Ovary (tissue), 10 donors: ENCODE measurements at places on chromosomes 4 and X. TPM values are rescaled to one million over a fixed set of nuclear protein-coding genes. Genes with fewer than 3 reads are reported as not detected.

- DNase-seq: no peak
Observed at GRCh38 chr4:110049951-110050925, 137.6 kb downstream of the EGF start.

Gene LRP2BP
- total RNA-seq: 3.7 TPM

DNA sequence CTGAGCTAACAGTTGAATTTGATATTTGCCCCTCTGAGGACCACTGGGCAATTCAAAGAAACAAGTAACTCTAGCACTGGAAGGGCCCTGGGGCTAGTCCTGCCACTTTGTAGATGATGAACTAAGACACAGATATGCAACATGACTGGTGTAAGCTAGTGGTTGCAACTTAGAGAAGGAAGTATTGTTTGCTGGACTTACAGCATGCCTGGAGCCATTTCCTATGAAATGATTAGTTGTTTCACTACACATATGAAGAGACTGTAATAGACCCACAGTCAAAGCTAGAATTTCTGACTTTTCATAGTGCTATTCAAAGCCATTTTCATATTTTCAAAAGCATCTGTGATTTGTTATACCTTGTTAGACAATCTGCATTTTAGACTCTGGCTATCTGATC lies 96.2 kb downstream of the TSPAN7 start:
- no peak for DNase-seq

Gene RTL3
- total RNA-seq: not detected

DNA sequence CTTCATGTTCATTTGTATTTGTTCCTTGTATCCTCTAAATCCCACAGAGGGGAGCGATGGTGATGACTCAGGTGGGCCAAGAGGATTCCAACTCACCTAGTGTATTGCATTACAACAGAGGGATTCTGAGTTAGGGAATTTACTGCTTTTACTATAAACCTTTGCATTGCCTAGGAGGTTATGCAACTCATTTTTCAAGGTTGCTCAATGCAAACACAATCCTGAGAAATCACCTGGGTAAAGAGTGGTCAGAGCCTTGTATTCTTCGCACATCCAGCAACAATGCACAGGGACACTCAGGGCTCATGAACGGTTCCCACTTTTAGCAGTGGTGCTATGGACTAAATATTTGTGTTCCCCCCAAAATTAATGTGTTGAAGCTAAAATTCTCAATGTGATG lies 28.6 kb upstream of the LSM6 start:
- DNase-seq: no peak

Gene PAGE1
- total RNA-seq: not detected

DNA sequence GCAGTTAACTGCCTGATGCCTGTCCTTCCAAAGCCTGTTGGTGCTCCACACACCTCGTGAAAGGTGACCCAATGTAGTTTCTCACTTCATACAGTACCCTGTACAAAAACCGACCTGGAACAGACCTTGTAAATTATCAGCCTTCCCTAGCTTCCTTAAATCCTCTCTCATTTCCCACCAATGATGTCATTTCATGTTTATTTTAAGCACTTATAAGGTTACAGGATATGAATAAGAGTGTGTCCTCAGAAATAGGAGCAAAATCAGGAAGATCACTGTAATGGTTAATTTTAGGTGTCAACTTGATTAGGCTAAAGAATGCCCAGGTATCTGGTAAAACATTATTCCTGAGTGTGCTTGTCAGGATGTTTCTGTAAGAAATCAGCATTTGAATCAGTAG lies 44.7 kb downstream of the TMEM150C start:
- DNase-seq: no peak

DNA sequence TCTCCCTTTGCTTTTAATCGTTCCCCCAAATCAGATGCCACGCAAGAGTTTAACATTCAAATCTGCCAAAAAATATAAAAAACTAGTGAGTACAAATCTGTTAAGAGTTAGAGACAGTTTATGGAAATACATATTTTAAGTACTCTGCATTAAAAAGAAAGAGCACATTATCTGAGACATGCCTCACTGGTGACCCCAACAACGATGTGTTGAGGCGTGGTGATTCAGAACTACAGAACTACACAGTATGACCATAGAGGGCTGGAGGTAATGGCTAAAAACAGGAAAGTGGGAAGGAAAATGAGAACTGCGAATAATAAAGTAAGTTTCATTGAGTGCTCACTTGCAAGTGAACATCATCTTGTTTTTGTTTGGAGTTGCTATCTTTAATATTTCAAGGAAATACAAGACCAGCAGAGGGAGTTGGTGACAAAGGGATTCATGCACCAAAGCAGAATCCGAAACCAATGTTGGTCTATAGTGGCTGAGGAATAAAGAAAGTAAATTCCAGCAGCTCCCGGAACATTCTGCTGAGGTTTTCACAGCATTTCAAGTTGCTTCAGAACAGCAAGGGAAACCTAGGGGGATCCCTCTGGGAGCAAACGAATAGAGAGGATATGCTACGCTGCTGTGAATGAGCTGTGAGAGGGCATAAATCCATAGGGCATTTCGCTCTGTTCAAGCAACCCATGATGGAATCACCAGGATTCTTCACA lies 92.2 kb downstream of the DCHS2 start:
- DNase-seq: no peak

Gene MAGEA11
- total RNA-seq: not detected

- no peak for DNase-seq
Observed at GRCh38 chrX:123779908-123780396, 47.1 kb upstream of the THOC2 start.

Gene TMSB15A
- 0.74 TPM for total RNA-seq

DNA sequence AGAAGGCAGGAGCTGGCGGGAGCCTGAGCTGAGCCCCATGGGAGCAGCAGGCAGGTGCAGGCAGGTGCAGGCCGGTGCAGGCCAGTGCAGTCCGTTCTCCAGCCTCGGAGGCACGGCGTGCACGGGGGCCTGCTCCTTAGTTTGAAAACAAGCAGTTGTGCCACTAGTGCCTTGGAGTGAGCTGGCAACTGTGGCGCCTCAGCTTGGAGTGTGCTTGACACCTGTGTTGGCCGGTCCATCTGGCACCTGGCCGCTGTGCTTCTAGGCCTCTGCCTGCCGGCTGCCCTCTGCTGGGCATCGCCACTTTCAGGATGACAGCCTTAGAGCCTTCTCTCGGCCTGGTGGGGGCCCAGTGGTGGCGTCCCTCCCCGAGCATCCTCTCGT lies 47.9 kb downstream of the RGS12 start:
- no peak for DNase-seq

GRCh38 chrX:47539860-47540259 lies 21.1 kb upstream of the ARAF start:
- DNase-seq: no peak

Gene SPANXN1
- total RNA-seq: not detected

DNA sequence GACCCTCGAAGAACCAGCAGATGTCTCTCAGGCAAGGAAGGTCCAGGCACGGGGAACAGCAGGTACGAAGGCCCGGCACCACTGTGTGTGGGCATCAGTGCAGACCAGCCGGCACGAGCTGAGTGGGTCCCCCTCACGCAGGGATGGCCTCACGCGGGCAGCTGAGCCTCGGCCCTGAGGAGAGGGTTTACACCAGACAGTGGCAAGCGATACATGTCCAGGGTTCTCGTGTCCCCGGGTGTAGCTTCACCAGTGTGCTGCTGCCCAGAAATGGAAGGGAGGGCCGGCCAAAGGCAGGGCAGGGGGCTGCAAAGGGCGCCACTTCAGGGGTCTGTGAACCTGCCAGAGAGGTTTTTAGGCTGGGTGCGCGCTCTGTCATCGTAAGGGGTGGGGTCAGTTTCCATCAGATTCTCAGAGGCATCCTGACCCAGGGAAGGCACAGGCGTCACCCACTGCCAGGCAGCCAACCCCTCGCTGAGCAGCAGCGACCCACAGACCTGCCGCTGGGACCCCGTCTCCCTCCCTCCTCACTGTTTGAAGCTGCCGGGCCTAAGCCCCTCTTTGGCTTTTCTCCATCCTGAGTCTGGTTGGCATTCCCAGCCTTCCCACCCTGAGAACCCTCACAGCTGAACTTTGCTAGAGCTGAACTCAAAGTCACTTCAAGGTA lies 107.0 kb downstream of the CPZ start:
- no peak for DNase-seq

Gene ANXA3
- 5.3 TPM for total RNA-seq

Gene FGF13
- total RNA-seq: 6.1 TPM

- no peak for DNase-seq
Observed at GRCh38 chrX:81957900-81958545, 756.1 kb downstream of the SH3BGRL start.

GRCh38 chrX:20270562-20270890 lies 3.8 kb upstream of the RPS6KA3 start:
- no peak for DNase-seq
